ENCODE measurements at places on chromosomes 13 and 19.

DNA sequence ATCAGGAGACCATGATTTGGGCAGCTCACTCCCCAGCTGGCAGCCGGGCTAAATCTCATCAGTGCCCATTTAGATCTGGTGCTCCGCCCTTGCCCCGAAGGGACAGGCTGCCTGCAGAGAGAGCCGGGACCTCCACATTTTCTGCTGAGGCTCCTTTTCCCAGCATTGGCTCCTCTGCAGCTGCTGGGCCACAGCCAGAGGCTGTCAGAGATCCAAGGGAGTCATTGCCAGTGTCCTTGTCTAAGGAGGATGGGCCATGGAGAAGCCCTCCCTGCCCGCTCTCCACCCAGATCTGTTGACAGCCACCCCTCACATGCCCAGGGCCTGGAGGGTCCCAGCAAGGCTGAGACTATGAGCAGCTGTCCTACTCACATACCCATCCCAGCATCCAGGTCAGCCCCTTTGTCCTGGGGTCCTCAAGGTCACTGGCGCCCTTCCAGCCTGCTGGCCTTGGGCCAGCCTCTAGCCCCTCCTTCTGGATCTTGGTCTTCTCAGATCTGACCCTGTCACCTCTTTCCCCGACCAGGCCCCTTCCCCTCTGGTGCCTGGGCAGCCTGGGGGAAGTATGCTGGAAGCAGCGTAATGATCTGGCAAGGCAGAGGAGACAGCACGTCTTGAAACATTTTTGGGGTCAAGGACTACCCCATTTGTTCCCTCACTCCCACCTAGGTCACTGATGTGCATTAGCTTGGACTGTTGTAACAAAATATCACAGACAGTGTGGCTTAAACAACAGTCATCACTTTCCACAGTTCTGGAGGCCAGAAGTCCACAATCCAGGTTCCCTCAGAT, 7.9 kb downstream of the PIN1 start:
- DNase-seq: no peak

DNA sequence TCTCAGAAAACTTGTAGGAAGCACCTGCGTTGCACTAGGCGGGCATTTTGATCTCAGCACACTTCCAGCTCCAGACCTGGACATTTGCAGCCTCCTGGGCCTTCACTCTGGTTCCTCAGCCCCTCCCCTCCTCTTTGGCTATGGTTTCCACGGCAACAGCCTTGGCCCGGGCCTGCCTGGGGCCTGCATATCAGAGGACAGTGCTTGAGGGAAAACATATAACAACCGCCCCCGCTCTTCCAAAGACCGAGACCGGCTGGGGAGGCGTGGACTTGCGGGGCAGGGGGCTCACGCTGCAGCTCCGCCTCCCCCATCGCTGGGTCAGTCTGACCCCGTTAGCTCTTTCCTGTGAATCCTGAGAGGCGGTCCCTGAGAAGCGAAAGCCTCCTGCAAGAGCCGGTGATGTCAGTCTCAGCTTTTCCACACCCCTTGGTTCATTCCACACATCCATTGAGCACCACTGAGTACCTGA, 125.7 kb upstream of the PEG3 start:
- DNase-seq: no peak

- DNase-seq: no peak
These were observed 58.5 kb downstream of the C13orf42 start for GRCh38 chr13:51052581-51052980.

- no peak for DNase-seq
These were observed 2.5 kb downstream of the PRTN3 start for GRCh38 chr19:843180-843835.

DNA sequence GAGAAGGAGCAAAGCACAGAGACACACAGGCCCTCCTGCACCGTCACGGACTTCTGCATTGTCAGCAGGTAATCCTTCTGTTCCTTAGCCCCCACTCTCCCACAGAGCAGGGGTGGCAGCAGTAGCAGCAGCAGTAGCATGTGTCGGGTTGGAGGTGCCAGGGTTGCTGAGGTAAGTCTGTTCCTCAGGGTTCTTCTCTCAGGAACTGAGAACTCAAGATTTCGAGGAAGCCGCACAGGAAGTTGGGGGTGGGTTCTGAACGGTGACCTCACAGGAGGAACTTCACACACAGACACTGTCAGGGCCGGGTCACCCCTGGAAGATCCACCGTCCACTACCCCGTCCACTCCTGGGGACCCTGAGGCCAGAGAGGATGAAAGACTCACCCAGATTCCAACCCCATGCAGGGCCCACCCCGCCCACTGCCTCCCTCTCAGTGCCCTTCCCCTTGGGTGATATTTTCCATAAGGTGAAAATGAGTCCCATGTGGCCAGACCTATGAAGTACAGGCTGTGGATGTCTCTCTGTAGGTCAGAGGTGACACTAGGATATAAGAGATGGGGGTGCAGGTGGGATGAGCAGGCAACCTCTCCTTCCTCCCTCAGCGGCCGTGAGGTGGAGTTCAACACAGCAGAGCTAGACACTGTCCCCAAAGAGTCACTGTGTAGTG, at the start of gene SIGLEC12:
TSS of gene SIGLEC12 (minus strand) at position 207 of the 670 bp plus-strand sequence. CDS start at position 140, 67 bp downstream.
- peak; percentile 57 for DNase-seq

DNA sequence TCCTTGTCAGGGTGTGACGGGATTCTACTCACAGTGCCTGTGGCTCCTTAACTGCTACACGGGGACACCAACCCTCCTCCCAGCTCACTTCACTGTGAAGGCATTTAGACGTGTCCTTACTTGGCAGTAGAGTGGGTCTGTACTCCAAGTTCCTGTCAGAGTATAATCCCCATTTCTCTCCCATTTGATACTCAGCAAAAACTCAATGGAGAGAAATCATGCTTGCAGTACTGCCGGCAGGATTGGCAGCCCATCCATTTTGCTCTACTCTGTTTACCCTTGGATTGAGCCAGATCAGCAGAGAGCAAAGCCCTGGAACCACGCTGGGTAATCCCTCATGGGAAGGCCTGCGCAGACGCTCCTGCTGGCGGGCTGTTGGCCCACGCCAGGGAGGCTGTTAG, 28.9 kb downstream of the ARL11 start:
- DNase-seq: no peak

DNA sequence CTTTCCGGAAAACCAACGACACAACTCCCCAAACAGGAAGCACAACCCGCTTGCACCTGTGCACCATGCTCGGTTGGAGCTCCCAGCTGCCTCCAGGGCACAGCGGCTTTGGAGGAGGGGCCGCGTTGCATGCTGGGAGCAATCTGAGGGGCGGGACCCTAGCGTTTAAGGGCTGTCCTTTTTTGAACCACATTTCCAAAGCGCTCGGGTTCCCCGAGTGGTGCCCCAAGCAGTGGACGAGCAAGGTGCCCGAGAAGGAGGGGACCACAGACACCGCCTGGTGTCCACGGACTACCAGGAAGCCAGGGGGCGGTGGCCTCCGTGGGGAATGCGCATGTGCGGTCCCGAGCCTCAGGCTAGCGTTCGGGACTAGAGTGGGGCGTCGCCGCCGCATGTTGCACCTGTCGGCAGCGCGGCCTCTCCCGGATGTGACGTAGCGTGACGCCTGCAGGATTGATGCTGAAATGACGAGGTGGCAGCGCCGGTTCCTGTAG, 11.9 kb upstream of the ZNF57 start:
- DNase-seq: peak; percentile 30

DNA sequence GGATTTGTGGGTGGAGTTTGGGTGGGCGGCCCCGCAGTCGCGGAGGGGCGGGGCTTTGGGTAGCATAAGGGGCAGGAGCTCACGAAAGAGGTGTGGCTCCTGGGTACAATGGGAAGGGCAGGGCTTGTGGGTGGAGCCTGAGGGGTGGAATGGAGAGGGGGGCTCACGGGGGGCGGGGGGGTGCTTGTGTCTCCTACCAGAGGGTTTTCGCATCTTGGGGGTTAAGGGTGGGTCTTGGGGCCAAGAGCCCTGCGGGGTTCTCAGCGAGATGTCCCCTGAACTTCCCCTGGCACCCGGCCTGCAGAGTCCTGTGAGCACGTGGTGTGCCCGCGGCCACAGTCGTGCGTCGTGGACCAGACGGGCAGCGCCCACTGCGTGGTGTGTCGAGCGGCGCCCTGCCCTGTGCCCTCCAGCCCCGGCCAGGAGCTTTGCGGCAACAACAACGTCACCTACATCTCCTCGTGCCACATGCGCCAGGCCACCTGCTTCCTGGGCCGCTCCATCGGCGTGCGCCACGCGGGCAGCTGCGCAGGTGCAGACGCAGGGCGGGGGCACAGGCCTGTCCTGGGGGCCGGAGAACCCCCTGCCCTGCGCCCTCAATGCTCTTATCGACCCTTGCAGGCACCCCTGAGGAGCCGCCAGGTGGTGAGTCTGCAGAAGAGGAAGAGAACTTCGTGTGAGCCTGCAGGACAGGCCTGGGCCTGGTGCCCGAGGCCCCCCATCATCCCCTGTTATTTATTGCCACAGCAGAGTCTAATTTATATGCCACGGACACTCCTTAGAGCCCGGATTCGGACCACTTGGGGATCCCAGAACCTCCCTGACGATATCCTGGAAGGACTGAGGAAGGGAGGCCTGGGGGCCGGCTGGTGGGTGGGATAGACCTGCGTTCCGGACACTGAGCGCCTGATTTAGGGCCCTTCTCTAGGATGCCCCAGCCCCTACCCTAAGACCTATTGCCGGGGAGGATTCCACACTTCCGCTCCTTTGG, 5.1 kb downstream of the FSTL3 start:
- no peak for DNase-seq

DNA sequence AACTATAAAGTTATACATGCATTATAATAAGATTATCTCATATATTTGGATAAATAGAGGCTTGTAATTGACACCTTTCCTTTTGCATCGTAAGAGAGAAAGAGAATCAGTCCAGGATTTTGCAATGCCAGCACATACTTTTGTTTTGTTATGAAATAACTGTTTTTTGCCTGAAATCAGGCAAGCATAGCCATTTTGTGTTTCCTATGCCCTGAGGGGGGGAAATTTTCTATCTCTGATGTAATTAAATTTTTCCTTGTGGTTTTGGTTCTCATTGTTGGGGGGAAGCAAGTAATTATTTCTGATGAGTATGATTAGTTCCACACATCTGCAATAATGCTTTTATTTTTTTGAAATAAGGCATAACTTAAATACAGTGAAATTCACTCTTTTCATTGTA, 229.4 kb downstream of the NDFIP2 start:
- DNase-seq: no peak

- no peak for DNase-seq
These were observed 567 bp downstream of the SBK2 start for GRCh38 chr19:55536366-55536765.

- DNase-seq: no peak
These were observed 298.3 kb downstream of the MTUS2 start for GRCh38 chr13:29118471-29118870.

DNA sequence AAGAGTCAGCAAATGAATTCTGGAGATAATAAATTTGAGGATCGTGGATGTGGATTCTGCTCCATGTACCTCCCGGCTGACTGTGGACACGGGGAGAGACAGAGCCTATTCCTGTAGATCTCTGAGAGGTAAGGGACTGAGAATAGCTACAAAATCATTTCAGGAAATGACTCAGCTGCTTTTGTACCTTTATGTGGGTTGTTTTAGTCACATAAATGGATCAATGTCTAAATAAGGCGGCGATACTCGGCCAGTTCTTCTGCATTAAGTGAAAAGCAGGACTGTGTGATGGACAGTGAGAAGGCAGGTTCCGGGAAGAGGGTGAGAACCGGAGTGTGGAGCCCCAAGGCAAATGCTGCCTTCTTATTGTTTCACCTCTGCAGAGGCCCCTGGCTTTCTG, 128.1 kb downstream of the EFNB2 start:
- no peak for DNase-seq

- DNase-seq: peak; percentile 27
These were observed 55.0 kb downstream of the LRCH1 start for GRCh38 chr13:46607768-46608564.

GRCh38 chr13:48000559-48001113, 437 bp downstream of the SUCLA2 start:
- no peak for DNase-seq

All from activated T-cell treated with anti-CD3 and anti-CD28 coated beads, Interleukin-2, amount 50 U/mL, for 48 hours (primary cell).